SK-N-MC (cell line): ENCODE measurements at places on chromosomes 5 and 9.

DNA sequence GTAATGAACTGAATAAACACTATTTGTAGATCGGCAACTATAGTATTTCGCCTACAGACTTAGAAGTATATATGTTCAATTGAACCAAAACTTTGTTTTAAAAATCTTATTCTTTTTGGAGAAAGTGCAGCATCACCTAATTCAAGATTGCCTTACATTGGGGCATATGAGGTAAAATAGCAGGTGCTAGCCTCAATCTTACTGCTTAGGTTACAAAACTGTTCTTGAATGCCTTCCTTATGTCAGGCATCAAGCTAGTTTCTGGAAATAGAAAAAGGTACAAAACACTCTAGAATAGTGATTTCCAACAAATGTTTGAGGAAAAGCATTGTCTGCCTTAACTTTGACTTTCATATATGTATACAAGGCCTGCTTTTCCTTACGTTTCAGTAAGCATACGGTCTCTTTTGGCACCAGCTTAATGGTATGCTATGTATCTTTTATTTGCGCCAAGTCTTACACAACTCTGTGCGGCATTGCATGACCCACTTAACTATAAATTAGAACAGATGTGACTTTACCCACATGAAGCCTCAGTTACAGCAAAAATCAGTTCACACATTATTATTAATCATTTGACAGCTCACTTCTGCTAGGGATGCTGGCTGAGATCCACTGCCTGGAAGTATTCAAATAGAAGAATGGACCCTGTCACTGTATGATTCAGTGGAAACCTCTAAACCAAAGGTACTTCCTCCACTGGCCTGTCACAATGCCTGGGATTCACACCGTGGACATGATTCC, 174.1 kb downstream of the PRELID2 start:
- DNase-seq: peak; percentile 34

DNA sequence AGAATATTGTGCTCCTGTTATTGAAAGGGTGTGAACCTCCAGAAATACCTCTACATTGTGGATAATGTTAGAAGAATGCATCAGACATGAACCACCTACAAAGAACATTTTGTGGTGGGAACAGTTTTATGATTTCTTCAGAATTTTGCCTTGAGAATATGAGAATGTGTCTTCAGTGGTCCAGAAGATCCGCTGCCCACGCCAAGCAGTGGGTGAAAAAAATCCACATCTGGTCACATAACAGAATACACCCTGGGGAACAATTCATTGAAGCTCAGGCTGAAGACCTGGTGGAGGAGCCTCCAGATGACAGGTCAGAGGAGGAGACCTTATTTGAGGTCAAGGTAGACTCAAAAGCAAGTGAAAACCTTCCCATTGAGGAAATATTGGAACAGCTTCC, 69.1 kb downstream of the DEPDC1B start:
- DNase-seq: no peak

- DNase-seq: no peak
Observed at GRCh38 chr9:7509576-7510145, 289.9 kb downstream of the DMAC1 start.

- DNase-seq: no peak
Observed at GRCh38 chr9:77085416-77085815, 66.0 kb downstream of the FOXB2 start.

GRCh38 chr9:124146031-124146561, 111.7 kb upstream of the NEK6 start:
- DNase-seq: no peak

- no peak for DNase-seq
Observed at GRCh38 chr5:29794141-29794787, 1399.2 kb upstream of the CDH6 start.

DNA sequence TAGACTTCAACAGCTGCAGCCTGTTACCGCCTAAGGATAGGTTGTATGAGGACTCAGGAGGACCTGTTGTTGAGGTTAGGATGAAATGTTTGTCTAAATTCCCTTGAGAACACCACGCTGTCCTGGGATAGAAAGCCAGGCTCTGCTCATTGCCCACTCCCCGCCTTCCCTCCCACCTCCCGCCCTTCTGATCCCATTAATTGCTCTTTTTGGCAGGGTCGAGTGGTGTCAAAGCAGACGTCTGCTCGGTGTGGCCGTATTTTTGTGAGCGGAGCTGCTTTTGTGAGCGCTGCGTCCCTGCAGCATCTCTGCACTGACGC, 62.3 kb downstream of the SPATA31C2 start:
- no peak for DNase-seq

- no peak for DNase-seq
Observed at GRCh38 chr5:9761706-9762105, 131.6 kb upstream of the TAS2R1 start.
